Endodermal cell (in vitro differentiated cells): ENCODE measurements at places on chromosomes 6 and 20. TPM values are rescaled to one million over a fixed set of nuclear protein-coding genes. Genes with fewer than 3 reads are reported as not detected.

The SIRPG gene
- not detected in 3 replicates for total RNA-seq

GRCh38 chr6:107917451-107918375, 40.3 kb downstream of the SEC63 start:
- DNase-seq: peak; percentile 62

- DNase-seq: no peak
These were observed 82.7 kb downstream of the JAG1 start for GRCh38 chr20:10590950-10591671.

DNA sequence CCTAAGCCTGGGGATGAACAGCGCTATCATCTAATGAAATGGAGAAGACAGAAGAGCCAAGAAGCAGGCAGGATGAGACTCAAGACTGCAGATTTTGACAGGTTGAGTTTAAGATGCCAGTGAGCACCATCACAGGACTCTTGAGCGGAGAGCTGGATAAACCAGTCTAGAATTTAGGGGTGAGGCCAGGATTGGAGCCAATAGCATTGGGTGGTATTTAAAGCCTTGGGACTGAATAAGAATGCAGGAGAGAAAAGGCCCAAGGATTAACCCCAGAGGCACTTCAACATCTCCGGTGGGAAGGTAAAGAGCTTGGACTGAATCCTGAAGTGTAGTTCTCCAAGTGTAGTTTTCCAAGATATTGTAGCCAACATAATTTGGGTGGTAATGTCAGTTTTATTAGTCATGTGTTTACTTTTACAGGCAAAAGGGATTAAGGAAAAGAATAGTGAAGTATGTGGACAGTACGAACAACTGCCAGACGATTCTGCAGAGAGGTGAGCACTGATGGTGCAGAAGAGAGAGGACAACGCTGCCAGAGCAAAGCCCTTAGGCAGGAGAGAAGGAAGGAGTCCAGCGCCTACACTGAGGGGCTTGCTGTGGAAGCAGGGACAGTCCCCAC, 85.2 kb downstream of the DTNBP1 start:
- DNase-seq: no peak

The MLIP gene
- not detected in 3 replicates for total RNA-seq

GRCh38 chr20:46563170-46563859, 12.9 kb upstream of the OCSTAMP start:
- DNase-seq: peak; percentile 74

The HCRTR2 gene
- total RNA-seq: 0.23 and 0.29 TPM in 2 replicates
